ENCODE measurements at places on chromosomes 2 and 18.

DNA sequence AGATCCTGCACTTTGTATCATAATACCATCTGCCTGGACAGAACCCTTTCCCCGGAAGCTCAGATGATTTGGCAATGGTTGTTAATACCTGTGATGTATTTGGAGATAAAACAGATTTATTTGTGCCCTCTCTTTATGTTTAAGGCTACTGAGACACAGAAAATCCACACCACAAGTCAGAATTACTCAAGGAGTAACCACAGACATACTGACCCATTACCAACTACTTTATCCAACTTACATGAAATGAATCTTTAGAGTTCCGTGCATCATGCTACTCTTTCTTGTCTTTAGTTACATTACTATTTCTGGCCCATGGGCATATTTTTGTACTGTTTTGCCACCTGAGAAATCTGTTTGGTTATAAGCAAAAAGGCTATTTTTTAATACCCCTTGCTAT lies 384.0 kb downstream of the STK39 start:
- DNase-seq, result no peak

- no peak for DNase-seq
These were observed 939.0 kb upstream of the CRIM1 start for GRCh38 chr2:35416391-35417140.

GRCh38 chr2:64487256-64488049 lies 33.5 kb downstream of the LGALSL start:
- no peak for DNase-seq

- peak; percentile 80 for DNase-seq
These were observed 34.1 kb upstream of the RMDN2 start for GRCh38 chr2:37890893-37891495.

DNA sequence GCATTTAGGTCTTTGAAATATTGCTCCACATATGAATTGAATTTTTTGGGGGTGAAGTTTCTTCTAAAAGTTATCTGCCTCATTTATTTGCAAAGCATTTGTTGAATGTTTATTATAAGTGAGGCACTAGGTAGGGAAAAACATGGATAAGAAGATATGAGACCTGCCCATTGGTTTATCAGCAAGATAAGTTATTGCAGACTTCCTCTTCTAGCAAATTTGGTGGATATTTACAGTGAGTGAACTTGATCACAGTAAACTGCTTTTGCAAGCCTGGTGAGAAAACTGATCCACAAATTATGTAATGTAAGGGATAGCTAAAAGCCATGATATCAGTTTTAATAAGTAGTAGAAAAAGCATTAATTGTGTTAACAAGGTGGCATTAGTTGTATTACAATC lies 364.8 kb downstream of the SOCS6 start:
- no peak for DNase-seq

GRCh38 chr2:189444322-189444721 lies 3.0 kb downstream of the WDR75 start:
- DNase-seq, result peak; percentile 5

DNA sequence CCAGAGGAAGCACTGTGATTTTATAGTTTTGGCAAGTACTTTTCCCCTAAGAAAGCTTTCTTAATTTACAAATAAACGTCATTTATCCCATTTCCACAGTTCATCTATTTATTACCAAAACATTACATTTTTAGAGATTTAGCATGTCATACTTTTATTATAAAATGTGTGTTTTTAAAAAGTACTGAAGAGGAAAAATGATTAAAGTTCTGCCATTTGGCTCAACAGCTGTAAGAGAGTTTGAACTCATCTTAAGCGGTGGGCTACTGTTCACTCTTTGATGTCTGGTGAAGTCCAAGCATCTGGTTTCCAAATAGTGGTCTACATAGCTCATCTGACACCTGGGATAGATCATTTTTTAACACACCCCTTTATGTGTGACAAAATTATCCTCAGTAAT lies 51.3 kb upstream of the TANC1 start:
- DNase-seq, result no peak

DNA sequence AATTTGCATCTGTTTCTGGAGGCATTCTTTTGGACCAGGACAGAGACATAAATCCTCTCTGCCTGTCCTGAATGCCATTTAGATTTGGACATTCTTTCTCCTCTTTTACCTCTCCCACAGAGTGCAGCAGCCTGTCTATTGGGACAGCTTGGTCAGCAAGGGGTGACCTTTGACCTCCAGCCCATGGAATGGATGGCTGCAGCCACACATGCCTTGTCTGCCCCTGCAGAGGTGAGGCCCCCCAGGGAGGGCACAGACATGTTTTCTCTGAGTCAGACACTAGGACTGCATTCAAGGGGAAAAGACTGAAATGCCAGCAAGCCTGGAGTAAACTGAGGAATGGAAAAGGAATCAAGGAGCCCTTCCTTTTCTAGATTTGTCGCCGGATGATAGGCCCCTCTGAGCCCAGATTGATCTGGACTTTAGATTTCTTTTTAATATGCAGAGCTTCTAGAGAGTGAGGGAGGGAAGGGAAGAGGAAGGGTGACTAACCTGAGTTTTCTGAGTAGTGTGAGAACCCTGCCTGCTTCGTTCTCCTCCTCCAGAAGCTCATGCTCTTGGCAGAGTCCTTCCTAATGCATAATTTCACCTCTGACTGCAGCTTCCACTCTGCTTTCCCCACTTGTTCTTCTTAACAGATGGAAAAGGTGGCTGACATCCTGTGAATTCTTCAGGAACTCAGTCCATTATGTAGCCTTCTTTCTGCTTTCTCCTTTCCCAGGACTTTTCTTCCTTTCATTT lies 16.1 kb upstream of the TTLL4 start:
- no peak for DNase-seq

DNA sequence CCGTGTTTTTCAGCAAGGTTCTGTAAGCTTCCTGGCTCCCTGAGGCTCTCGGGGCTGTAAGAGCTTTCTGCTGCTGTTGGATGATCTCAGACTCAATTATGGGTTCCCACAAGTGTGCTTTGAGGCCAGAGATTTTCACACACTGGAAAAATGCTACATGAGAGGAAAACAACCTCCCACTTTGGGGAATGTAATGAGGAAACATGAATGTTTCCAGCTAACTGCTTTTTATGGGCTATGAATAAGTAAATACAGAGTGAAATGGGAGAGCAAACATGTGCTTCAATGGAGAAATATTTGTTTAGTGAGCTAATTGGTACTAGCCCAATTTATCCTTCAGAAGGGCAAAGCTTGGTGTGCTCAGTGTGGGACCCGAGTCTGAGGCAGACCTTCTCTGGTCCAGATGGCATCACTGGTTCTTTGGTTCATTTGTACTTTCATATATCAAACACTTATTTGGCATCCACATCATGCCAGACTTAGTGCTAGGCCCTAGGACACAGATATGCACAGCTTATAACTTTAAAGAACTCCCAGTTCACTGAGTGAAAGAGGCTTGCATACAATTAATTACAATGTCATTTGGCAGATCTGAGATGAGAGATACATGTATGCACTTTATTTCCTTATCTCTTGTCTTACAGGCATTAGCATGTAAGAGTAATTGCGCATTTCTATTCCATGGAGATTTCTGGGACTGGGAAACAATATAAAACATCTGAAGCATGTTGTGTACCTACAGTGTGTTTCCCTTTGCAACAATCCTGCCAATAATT lies 248.8 kb downstream of the RDH14 start:
- peak; percentile 5 for DNase-seq

DNA sequence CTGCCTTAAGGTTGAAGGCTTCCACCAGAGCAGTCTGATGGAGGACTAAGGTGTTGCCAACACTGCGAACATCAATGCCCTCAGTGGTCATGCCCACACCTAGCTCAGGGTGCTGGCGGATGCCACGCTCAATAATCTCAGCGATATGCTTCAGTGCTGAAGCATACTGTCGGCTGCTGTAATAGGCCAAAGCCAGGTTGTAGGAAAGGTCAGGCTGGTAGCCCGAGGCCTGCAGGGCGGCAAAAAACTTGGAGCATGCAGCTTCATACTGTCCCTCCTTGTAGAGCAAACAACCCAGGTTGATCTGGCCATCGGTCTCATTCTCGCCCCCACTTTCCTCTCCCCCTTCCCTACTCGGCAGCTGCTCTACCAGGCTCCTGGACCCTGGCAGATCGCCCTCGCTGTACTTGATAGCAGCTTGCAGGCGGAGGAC lies 159.4 kb downstream of the AGPS start:
- DNase-seq, result no peak

GRCh38 chr2:26651470-26651771 lies 10.3 kb upstream of the CIB4 start:
- no peak for DNase-seq

- DNase-seq, result no peak
These were observed 35.6 kb upstream of the RNF149 start for GRCh38 chr2:101344137-101344536.

GRCh38 chr2:189933041-189933440 lies 129.5 kb downstream of the MSTN start:
- no peak for DNase-seq

- DNase-seq, result peak; percentile 87
These were observed 98.6 kb downstream of the KCNS3 start for GRCh38 chr2:17976871-17977746.

GRCh38 chr2:158890296-158890905 lies 78.0 kb upstream of the TANC1 start:
- DNase-seq, result no peak

- DNase-seq, result no peak
These were observed 553.3 kb downstream of the ARHGAP15 start for GRCh38 chr2:143682436-143683055.

GRCh38 chr2:58494071-58494501 lies 253.0 kb upstream of the FANCL start:
- DNase-seq, result no peak

- DNase-seq, result no peak
These were observed 320.6 kb downstream of the ETAA1 start for GRCh38 chr2:67717692-67718091.

DNA sequence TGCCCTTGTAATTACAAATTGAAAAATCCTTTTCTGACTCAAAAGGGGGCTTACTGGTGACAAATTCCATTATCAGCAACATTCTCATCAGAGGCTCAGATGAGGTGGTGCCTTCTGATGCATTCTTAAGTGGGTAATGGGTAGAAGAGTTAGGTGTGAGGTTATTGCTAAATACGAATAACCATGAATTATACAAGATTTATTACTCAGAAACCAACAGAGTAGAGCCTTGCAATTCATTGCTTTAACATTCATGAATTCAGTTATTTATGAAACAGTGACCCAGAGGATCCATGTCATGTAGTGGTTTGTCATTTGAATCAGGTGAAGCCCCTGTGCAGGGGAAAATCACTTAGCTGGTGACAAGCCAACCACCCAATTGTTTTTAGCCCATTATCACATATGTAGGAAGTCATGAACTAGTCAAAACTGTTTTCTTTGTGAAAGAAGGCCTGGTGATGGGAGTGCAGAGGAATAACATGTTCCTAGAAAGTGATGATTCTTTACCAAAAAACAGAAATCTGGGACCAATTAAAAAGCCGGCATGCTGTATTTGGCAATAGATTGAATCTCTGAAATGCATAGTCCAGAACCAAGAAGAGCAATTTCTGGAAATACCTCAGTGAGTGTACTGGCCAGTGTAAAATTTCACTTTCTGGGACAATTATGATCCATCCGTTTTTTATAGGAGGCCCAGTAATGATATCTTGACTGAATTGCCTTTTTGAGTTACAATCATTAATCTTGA lies 70.2 kb downstream of the CRIM1 start:
- DNase-seq, result no peak

- DNase-seq, result no peak
These were observed 34.7 kb downstream of the EHBP1 start for GRCh38 chr2:62740221-62740620.

GRCh38 chr2:145909766-145910165 lies 1389.8 kb upstream of the ZEB2 start:
- DNase-seq, result no peak

GRCh38 chr2:105473011-105473410 lies 74.2 kb upstream of the FHL2 start:
- DNase-seq, result no peak

DNA sequence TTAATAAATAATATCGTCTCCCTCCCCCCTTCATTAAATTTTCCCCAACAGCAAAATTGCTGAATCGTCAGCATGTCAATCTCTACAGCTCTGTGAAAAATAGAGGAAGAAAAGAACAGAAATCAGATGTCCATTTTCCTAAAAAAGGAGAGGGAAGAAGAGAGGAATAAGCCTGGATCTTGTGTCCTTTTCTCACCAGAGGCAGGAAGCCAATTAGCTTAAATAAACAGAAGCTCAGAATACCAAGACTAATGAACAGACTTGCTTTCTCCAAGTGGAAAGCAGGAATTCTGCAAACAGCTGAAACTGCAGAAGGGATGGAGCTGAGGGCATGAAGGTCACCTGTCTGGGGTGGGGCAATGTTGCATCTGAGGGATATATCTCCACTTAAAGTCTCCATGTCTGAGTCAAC lies 265.7 kb downstream of the CCDC85A start:
- no peak for DNase-seq

DNA sequence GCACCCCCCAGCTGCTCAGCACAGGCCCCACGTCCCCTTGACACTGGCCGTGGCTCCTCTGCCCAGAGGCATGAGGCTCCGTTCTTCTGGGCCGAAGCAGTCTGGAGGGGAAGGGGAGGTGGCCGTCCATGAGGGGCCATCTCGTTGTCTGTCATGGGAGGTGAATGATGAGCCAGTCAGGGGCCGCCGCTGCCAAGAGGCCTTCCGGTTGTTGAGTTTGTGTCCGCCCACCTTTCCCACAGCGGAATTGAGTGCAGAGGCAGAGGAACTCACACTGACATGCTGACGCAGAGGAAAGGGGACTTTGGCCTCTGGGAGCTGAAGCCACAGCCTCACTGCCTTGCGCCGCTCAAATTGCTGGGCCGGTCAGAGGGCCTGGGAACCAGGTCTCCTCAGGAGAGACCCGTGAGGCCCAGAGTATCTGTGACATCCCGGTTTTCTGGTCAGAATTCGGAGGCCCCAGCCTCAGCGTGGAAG lies 268.4 kb downstream of the ATAD2B start:
- DNase-seq, result no peak

GRCh38 chr2:156339865-156340264 lies 7.3 kb upstream of the NR4A2 start:
- no peak for DNase-seq

- DNase-seq, result no peak
These were observed 10.9 kb downstream of the NHEJ1 start for GRCh38 chr2:219149667-219150066.

GRCh38 chr2:239114616-239115265 lies 266.9 kb downstream of the TWIST2 start:
- DNase-seq, result no peak

GRCh38 chr2:5877360-5877759 lies 185.2 kb downstream of the SOX11 start:
- no peak for DNase-seq

DNA sequence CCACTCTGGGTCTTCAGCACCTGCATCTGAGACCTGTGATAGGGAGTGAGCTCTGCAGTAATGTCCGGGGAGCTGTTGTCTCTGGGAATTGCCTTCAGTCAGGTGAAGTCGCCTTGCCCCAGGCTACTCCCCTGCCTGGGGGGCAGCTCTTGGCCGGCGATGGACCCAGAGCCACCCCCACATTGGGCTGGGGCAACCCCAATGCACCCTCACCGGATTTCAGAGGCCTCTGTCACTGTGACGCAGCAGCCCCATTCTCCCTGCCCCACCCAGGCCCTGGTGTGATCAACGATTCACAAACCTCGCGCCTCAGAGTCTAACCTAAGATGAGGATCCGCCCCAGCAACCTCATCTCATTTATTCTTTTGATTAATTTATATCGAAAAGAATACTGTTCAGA lies 303.6 kb downstream of the NDUFA10 start:
- DNase-seq, result no peak

- DNase-seq, result no peak
These were observed 15.2 kb downstream of the GNLY start for GRCh38 chr2:85709401-85709811.

GRCh38 chr2:126663184-126663963 lies 7.4 kb downstream of the GYPC start:
- DNase-seq, result no peak

Measured in AG08396 (cell line).